ENCODE measurements at places on chromosomes 13 and 19.
A peak's percentile ranks its signal among the peaks of the same experiment; 100 is the strongest.

- DNase-seq = no peak
Measured at GRCh38 chr13:84497613-84498012, 615.3 kb upstream of the SLITRK1 start.

DNA sequence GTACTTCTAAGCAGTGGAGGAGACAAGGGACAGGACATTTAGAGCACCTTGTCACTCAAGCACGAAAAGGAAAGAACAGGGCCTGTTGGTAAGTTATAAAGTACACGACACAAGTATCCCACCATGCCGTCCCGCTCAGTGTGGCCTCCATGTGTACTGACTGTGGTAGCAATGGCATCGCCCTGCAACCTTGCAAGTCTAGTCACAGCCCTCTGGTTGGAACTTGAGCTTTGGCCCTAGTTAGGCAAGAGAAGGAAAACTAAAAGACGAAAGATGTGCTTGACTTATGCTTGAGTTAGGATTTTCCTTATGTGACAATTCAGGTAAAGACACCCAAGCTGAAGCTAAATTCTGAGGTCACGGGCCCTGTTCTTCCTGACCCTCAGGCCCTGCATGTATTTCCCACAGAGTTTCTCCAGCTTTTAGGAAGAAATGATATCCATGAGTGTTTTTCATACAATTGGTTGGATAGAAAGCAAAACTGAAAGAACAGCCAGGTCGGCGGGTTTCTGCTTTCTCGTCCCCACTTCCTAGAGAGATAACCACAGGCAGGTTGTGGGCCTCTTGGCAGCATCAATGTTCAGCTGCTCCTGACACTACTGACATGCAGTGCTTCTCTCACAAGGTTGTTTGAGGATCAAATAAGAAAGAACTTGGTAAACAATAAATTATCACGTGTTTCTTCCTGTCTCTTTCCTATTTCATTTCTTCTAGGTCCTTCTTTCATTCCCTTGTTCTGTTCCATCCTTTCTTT, 216.2 kb downstream of the IRS2 start:
- no peak for DNase-seq

DNA sequence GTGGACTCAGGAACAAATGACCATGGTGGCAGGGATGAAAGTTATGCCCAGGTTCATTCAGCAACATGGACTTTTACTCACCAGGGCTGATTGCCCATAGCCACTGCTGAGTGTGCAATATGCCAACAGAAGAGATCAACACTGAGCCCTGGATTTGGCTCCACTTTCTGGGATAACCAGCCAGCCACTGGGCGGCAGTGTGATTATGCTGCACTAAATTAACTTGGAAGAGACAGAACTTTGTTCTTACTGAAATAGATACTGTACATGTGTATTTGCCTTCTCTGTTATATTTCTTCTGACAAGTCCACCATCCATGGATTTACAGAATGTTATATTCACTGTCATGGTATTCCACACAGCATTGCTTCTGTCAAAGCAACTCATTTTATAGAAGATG, 257.4 kb downstream of the TDRD3 start:
- peak; percentile 5 for DNase-seq

- DNase-seq = peak; percentile 74
Measured at GRCh38 chr13:59088716-59089115, 1075.0 kb downstream of the DIAPH3 start.

- no peak for DNase-seq
Measured at GRCh38 chr19:17184371-17184841, 30.8 kb upstream of the USE1 start.

- peak; percentile 37 for DNase-seq
Measured at GRCh38 chr19:2254064-2254872, 1.9 kb downstream of the JSRP1 start.

- DNase-seq = no peak
Measured at GRCh38 chr19:18998276-18998675, 35.0 kb downstream of the SUGP2 start.

GRCh38 chr13:27442797-27443196, 7.6 kb downstream of the MTIF3 start:
- no peak for DNase-seq

- DNase-seq = no peak
Measured at GRCh38 chr13:23963947-23964346, 66.6 kb upstream of the C1QTNF9B start.

DNA sequence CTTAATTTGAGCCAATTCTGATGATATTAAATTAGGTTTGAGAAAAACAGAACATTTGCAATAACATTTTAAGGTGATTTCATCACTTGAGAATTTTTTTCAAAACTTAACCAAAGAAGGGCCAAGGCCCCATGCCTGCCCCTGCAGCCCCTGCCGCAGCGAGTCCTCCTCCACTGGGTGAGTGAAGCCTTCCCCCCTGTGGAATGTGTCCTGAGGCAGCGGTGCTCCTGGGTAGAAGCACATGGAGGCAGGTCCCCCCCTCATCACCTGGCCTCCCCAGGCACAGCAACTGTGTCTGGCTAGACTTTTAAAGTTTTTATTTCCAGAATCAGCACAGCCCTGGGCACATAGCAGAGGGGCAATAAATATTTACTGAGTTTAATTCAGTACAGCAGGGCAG, 10.8 kb downstream of the SOX1 start:
- no peak for DNase-seq

- no peak for DNase-seq
Measured at GRCh38 chr13:46235286-46235685, 23.6 kb downstream of the LRRC63 start.

GRCh38 chr19:49190781-49191180, 33.2 kb downstream of the TRPM4 start:
- DNase-seq = no peak

All from fibroblast of upper back skin (primary cell).